ENCODE measurements at places on chromosomes 1 and 21.

DNA sequence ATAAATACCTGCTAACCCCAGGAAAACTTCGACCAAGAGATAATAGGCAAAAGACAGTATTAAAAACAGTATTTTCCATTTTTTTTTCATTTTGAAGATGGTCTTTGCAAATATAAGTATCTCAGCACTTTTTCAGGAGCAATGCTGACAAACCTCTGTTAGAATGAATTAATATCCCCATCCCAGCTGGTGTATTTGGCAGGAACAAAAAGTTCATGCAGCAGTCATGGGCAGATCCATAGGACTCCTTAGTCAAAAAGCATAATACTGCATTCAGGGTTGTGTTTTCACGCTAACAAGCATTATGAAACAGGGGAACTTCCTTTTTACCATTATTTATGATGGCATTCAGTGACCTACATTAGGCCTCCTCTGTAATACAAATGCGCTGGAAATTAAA is 344.0 kb downstream of the ST6GALNAC3 start:
- DNase-seq: no peak

DNA sequence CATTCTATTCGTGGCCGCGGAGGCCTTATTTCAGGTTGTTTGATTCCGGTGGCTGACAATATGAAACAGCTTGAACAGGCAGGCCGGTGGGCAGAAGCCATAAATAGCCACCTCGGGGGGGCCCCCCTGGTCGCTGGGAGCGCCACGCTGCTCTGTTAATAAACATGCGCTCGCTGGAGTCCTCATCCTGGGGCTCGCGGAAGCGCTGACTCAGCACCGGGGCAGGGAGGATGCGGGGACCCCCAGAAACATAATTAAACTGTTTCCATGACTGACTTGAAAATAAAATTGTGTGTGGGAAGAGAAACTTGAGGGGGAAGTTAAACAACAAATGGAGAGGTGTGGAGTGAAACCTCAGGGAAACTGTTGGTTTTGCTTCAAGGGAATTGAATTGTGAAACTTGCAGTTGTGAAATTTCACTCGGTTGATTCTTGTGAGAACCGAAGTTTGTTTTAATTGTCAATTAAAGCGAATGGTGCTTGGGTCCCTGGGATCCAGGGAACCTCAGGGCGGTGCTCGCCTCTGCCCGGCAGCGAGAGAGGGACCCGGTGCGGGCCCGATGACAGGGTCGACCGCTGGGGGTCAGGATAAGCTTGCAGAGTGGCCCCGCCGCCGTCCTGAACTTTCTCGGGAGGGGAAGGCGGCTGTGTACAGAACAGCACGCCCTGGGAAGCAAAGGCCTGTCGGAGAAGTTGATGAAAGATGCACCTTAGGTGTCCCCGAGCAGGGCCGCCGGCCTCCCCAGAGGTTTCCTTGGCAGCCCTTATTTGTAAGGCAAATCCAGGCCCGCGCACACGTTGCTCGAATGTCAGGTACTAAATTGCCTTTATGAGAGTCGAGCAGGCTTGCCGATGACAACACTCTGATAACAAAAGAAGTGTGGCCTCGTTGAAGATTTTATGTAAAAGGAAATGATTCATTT is 176.9 kb upstream of the LMO4 start:
- DNase-seq: peak; percentile 77

- no peak for DNase-seq
These were observed 16.2 kb upstream of the CR1L start for GRCh38 chr1:207628776-207629175.

GRCh38 chr1:198876371-198876871 is 237.6 kb downstream of the PTPRC start:
- DNase-seq: no peak

GRCh38 chr1:171267391-171267790 is 19.1 kb downstream of the FMO1 start:
- no peak for DNase-seq

GRCh38 chr1:167207940-167208623 is 12.6 kb upstream of the POU2F1 start:
- DNase-seq: peak; percentile 70

DNA sequence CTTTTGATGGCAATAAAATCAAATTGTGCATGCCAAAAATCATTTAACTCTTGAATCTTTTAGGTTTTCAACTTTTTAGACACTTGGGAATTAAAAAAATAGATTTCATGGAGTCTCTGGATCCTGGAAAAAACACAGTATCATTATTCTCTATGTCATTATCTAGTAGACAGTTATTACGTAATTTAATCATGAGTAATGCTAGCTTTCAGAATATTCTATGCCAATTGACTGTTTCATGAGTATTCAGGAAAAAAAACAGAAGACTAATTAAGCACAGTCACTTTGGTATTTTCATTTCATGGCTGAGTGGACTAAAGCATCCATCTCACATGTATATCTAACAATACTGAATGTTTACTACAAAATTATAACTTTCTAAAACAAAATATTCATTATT is 44.0 kb downstream of the ODF2L start:
- DNase-seq: no peak

DNA sequence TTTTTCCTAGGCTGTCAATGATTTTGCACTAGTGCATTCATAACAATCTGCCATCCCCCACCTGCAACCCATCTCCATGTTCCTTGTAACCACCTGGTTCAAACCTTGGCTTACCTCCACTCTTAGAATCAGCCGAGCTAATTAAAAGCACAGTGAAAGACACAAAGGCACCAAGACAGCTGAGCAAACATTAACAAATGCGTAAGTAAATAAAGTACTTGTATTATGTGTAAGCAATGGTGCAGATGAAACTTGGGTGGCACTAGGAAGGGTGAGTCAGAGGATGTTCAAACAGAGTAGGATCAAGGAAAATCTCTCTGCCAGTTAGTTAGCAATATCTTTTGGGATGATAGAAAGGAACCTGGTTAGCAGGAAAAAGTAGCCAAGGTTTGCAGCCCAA is 5.1 kb upstream of the FOXJ3 start:
- DNase-seq: no peak

- DNase-seq: no peak
These were observed 176.9 kb upstream of the HMGB4 start for GRCh38 chr1:33687000-33687399.

- DNase-seq: peak; percentile 84
These were observed 1.2 kb upstream of the HIVEP3 start for GRCh38 chr1:41919764-41920397.

DNA sequence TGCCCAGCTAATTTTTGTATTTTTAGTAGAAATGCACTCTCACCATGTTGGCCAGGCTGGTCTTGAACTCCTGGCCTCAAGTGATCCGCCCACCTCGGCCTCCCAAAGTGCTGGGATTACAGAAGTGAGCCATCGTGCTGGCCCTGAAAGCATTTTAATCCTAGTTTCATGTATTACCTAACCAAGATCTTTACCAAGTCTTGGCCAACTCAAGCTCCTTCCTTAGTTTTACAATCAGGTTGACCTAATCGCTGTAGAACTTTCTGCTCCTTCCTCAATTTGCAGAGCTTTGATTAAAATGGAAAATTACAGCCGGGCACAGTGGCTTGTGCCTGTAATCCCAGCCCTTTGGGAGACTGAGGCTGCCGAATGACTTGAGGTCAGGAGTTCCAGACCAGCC is 3.2 kb upstream of the TMEM63A start:
- DNase-seq: no peak

GRCh38 chr21:45874716-45875415 is 106.7 kb upstream of the COL6A1 start:
- DNase-seq: no peak

- DNase-seq: no peak
These were observed 71.9 kb upstream of the CXADR start for GRCh38 chr21:17440969-17441368.

GRCh38 chr1:90007979-90008404 is 13.1 kb downstream of the ZNF326 start:
- no peak for DNase-seq

DNA sequence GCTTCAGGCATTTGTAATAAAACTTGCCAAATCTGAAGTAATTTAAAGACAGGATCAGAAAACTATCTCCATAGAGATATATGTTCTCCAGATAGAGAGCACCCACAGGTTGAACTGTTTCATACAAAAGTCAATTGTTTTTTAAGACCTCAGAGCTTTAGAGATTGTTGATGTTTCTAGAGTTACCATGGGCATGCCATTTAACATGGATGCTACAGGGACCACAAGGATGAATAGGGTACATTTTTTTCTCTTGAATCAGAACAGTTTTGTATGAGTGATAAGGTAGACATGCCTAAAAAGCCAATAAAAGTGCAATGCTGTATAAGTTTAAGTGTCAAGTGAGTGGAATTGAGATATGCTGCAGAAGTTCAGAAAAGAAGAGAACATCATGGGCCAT is 511.0 kb upstream of the CAMK1G start:
- no peak for DNase-seq

DNA sequence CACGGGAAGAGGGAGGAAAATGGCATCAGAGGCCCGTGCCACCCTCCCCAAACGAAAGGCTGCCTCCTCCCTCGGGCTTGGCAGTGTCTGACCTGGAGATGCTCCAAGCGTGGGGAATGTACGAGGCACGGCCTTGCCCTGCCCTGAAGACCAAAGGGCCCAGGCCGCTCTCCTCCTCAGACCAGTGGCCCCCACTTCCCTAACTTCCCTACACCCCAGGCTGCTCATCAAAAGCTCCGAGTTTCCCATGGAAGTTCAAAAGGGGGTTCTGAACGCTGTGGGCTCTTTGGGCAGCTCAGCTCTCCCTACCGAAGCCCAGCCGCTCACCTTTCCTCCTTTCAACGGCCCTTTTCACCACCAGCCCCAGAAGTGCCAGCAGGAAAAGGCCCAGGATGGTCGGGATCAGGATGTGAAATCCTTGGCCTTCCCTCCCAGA is 11.8 kb downstream of the FCMR start:
- no peak for DNase-seq

GRCh38 chr1:63463248-63463647 is 59.8 kb downstream of the ITGB3BP start:
- DNase-seq: no peak

DNA sequence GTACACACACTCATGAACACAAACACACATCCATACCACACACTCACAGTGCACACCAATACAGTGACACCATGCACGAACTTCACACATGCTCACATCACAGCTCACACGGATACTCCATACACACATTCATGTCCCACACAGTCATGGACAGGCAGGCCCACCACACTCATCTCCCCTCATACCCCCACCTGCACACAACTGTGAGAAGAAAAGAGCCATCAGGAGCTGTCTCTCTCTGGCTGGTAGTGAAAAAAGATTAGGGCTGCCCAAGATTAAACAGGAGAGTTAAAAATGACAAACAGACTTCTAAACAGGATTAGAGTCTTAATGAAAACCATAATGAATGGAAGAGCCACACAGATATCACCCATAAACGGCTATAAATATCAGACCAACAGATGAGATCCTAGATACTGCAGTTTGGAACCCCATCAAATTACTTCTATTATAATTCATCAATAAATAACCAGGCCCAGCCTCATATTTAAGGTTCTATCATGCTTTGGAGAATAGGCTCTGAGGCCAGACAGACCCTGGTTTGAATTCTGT is 122.3 kb downstream of the PLXNA2 start:
- no peak for DNase-seq

DNA sequence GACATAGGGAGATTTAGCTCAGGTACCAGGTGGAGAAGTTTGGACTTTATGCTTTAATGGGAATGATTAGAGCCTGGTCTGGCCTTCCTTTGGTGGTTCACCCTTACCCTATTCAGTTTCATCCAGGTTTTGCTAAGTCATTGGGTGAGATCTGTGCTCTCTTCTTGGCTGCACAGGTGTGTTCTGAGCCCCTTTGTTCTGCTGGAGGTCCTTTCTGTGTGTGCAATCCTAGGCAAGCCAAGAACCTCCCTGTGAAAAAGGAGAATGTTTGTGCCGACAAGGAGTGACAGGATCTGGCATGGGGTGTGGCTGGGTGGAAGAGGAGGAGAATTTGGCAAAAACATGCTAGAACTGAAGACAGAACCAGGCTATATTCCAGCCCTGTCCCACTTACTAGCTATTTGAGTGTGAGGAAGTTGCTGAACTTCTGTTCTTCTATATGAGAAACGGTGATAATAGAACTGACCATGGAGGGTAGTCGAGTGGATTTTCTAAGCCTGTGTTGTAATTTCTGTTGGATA is 4.6 kb downstream of the GSTM5 start:
- no peak for DNase-seq

- peak; percentile 63 for DNase-seq
These were observed 14.1 kb downstream of the AZIN2 start for GRCh38 chr1:33094971-33095604.

- no peak for DNase-seq
These were observed 230.1 kb upstream of the RAB4A start for GRCh38 chr1:229040630-229041358.

GRCh38 chr21:39934895-39935294 is 67.7 kb downstream of the PCP4 start:
- no peak for DNase-seq

DNA sequence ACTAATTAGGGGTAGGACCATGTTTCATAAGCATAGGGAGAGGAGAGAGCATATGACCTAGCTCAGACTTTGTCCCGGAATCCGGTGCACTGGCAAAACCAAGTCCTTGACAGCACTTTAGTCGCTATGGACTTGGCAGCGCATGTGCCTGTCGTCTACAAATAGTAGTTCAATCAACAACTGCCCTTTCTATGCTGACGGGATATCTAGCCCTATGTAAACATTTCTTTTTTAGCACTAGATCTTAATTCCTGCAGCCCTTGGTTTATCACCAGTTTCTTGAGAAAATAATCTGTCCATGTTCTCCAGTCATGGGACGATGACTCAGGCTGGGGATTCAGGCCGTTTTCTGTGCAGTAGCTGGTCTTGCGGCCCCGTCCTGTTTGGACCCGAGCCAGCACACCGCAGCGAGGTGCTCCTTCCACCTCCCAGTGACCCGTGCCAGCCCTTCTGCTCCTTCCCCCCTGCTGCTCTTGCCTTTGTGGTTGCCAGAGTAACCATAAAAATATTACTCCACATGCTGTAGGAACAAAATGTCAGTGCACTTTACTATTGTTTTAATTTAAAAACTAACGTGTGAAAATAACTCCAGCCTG is 8.6 kb upstream of the MT1HL1 start:
- no peak for DNase-seq

- DNase-seq: no peak
These were observed 66.2 kb downstream of the SLC45A1 start for GRCh38 chr1:8384088-8384487.

GRCh38 chr1:67515324-67516080 is 85.3 kb upstream of the SERBP1 start:
- DNase-seq: no peak

GRCh38 chr1:219574484-219575087 is 38.3 kb downstream of the ZC3H11B start:
- no peak for DNase-seq

GRCh38 chr1:54683453-54683852 is 32.2 kb upstream of the TTC4 start:
- DNase-seq: no peak

- no peak for DNase-seq
These were observed 180.4 kb upstream of the GALNT2 start for GRCh38 chr1:229886636-229887035.

GRCh38 chr1:7378346-7379130 is 392.6 kb upstream of the VAMP3 start:
- no peak for DNase-seq

DNA sequence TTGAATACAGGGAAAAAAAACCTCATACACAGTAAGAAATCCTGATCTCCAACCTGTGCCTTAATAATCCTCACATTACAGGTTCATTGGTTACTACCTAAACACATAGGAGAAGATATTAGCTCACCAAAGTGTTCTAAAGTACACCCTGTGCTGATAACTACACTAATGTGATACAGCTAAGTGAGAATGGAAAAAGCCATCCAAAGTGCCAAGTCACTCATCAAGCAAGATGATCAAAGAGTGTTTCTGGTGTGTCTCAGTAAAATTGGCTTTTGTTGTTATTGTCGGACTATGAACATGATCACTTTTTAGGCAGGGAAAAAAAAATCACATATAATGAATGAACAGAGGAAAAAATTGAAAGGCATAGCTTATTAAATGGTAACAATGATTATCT is 31.4 kb downstream of the EPS15 start:
- no peak for DNase-seq

Data from KBM-7 (cell line).